Activated T-helper 1 cell treated with anti-CD3 and anti-CD28 coated beads, Interleukin-2, amount 50 U/mL, for 16 hours (primary cell): ENCODE measurements at places on chromosomes 11 and 22.

GRCh38 chr22:17925431-17925841, 98.9 kb downstream of the MICAL3 start:
- DNase-seq = no peak

DNA sequence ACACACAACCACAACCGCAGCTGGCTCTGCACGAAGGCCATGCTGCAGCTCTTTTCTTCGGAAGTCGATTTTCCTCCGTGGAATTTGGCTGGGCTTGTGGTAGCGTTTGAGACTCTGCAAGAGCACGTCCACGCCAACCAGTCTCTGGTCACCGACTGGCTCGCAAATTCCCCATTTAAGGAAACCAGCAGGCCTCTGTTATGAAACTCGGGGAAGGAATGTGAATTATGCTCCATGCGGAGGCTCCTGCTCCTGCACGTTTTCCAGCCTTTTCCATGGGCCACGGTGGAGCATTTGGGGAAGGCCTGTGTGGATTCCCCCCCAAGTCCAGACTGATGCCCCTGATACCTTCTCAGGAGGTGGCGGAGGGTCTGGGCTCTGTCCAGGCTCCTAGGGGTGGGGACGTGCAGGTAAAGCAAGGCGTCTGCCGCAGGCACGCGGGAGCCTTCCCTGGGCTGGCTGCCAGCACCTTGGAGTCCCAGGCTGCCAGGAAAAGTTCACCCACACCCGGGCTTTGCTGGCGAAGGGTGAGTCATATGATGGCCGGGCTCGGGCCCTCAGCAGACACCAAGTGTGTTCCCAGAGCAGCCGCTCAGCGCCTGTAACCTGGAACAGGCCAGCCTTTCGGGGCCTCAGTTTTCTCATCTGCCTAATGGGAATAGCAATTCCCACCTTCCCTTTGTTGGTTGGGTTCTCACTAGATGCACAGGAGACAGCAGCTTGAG, 41.9 kb downstream of the LRP5 start:
- no peak for DNase-seq

- no peak for DNase-seq
Measured at GRCh38 chr11:107719557-107720302, 7.9 kb upstream of the SLN start.

DNA sequence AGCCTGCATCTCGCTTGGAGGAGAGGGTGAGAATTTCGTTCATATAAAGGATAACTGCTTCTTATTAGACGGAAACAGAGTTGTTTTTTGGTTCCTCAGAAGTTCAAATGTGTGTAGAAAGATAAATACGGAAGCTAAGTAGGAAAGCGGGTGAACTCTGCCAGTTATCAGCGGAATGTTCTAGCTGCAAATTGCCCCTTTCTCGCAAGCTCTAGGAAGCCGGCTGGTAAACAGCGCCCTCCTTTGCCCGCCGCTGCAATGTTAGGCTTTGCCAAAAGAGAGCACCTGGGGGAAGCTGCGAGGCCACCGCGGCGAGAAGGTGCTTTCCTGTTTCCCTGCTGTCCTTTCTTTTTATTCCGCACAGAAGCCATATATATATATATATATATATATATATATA, 67.0 kb downstream of the IGLL5 start:
- no peak for DNase-seq

DNA sequence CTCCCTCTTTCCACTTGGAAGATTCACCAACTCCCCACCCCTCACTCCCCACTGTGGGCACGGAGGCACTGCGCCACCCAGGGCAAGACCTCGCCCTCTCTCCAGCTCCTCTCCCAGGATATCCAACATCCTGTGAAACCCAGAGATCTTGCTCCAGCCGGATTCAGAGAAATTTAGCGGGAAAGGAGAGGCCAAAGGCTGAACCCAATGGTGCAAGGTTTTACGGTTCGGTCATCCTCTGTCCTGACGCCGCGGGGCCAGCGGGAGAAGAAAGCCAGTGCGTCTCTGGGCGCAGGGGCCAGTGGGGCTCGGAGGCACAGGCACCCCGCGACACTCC, 397 bp upstream of the CD44 start:
- DNase-seq = no peak

GRCh38 chr11:124843616-124843910, 21.7 kb upstream of the ROBO3 start:
- no peak for DNase-seq

GRCh38 chr11:86314636-86315035, 12.6 kb downstream of the HIKESHI start:
- DNase-seq = no peak

DNA sequence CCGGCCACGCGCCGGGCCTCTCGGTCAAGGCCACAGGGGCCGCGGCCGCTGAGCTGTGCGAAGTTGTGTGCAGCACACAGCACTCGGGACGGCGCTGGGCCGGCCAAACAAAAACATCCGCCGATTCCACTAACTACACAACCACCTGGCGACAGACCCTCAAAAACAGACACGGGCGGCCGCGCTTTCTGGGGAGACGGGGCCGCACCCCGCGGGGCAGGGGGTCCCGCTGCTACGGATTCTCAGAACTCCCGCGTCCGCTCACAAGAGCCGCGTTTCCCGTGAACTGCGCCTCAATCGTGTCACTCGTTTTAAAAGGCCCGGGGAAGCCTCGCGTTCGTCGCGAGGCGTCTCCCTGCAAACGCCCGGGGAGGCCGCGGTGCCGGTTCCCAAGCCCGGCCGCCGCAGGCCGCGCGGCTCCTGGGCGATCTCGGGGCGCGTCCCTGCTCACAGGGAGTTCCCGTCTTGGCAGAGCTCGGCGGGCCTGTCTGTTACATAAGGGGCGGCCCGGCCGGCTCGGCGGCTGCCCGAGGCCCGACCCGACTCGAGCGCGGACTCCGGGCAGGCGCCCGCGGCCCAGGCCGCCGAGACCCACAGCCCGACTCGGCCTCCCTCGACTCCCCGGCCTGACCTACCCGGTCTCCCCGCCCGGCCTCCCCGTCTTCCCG, 936 bp downstream of the BRD1 start:
- DNase-seq = no peak

- no peak for DNase-seq
Measured at GRCh38 chr11:68976095-68976494, 4.7 kb downstream of the MRGPRD start.

GRCh38 chr22:47230741-47231140, 468.3 kb downstream of the TBC1D22A start:
- no peak for DNase-seq

- DNase-seq = no peak
Measured at GRCh38 chr22:39292031-39292462, 27.4 kb downstream of the RPL3 start.

DNA sequence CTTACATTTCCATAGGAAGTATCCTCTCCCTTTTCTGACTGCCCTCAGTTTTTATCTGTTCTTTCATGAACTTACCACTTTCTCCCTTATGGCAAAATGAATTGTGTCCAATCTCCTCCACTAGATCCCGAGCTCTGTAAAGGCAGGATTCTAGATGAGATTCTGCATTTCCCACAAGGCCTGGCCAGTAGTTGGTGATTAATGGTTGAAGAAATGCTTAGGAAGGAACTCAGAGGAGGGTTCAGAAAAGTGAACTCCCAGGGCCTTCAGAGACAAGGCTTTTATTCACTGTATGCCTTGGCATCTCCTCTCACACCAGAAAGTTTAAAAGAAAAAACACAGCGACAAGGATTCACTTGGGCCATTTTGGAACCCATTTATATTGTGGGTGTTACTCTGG, 66.2 kb downstream of the CCDC81 start:
- no peak for DNase-seq

DNA sequence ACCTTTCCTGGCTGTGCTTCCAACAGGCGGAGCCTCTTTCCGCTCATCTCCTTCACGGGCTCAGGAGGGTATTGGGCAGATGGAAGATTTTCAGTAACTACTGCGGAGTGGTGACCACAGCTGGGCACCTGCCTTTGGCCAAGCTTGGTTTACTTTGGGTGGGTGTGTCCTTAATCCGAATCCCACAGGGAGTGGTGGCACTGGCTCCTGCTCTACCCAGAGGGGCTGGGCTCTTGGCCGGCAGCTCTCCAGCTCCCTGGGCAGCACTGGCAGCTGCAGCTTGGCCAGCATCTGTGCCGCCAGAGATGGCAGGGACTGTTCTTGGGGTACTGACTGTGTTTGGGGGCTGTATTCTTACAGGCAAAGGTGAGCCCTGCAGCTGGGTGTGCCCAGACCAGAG, 29.8 kb downstream of the BID start:
- no peak for DNase-seq

DNA sequence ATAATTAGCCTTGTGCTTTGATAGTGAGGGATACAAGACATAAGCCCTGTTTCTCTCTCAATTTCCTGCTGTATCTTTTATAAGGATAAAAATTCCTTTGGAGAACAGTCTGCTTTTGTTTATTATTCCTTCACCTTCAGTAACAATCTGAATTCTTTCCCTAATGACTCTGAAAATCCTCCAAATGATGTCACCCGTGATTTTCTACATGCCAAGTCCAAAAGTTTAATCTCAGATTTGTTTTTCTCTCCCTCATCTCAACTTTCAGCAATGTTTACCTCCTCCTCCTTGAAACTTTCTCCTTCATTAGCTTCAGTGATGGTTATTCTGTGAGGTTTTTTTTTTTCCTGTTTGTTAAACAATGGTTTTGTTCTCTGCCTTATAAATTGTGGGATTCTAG, 2.2 kb downstream of the OR51E2 start:
- DNase-seq = no peak

DNA sequence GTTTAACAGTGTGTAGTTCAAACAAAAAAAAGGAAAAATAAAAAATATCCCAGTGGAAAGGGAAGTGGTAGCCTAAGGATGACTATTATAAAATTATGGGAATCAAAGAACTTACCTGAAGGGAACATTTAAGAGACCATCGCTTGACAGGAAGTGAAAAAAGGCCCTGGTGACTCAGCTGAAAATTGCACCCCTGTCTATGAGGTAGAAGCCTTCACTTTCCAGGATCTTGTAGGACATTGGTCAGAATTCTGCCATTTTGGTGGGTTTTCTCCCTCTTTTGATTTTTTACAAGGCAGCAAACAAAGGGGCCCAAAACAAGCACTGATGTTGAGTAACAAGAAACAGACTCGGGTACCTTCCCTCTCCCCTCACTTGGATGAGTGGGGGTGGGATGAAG, 15.6 kb downstream of the DDX17 start:
- DNase-seq = no peak

- DNase-seq = no peak
Measured at GRCh38 chr11:33557201-33557600, 143.4 kb downstream of the C11orf91 start.

GRCh38 chr11:120128392-120129119, 9.4 kb downstream of the TRIM29 start:
- DNase-seq = no peak

- no peak for DNase-seq
Measured at GRCh38 chr11:83162377-83162776, 5.4 kb downstream of the PCF11 start.

GRCh38 chr22:32552521-32552920, 77.9 kb downstream of the FBXO7 start:
- DNase-seq = no peak

- no peak for DNase-seq
Measured at GRCh38 chr11:8285228-8285627, 21.6 kb upstream of the LMO1 start.

DNA sequence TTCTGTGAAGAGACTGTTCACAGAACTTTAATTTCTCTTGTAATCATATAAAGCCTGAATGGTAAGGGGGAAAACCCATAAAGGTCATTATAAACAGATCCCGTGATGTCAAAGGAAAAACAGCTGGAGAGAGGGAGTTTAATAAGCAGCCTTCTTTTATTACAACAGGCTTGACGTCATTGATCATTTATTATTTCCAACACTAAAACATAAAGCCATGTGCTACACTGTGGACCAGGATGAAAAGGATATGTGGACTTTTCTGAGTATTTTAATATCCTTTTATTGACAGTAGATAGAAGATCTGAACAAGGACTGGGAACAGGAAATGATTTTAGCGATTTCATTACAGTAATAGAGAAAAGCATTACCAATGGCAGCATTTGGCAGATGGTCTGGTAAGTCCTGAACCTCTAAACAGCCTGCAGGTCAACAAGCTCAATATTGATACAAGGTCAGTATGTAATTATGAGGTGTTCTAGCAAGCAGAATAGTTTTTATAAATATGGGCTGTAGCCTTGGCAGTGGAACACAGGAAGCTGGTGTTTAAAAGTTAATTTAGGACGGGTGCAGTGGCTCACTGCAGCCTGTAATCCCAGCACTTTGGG, 25.1 kb upstream of the TPH1 start:
- DNase-seq = no peak

GRCh38 chr22:44143579-44143978, 37.1 kb upstream of the PARVG start:
- DNase-seq = no peak

DNA sequence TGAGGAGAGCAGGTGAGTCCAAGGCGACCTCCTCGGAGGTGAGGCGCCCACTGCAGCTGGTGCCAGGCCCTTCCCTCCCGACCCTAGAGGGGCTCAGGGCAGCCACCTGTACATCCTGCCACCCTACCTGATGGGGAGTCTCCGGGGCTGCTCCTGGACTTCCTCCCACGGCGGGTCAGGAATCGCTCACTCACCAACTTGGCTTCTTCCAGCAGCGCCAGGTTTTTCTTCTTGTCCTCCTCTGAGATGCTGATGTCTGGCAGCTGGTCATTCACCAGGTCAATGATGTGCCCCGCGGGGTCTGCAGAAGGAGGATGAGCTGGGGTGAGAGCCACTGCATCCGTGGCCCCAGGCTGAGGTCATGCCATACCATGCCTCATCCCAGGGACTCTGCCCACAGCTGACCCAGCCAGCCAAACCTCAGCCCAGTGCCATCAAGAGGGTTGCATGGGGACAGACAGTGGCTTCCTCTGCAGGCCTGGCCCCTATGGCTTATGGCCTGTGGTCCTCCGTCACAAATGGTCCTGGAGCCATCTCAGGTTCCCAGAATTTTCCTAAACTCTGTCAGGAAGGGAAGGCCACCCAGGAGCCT, 61.0 kb upstream of the LYVE1 start:
- no peak for DNase-seq
